ENCODE measurements at places on chromosomes 4 and X.
A peak's percentile ranks its signal among the peaks of the same experiment; 100 is the strongest.

DNA sequence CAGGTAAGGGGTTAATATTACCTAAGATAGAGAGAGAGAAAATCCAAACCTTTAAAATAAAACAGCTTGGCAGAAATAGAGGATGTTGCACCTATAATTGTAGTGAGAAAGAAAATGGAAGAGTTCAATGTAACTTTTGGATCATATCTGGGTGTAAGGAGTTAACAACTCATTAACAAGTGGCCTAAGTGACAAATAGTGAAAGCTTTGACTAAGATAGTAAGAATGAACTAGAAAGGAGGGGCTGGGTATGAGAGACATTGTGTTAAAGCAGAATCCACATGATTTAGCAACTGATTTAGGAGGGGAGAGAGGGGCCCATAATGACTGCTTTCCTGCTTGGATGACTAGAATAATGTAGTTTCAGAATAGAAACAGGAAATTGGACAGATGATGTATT is 761.0 kb downstream of the IL1RAPL1 start:
- no peak for DNase-seq
- H3K4me3 ChIP-seq = no peak overlapping the region
- H3K27ac ChIP-seq = no peak overlapping the region
- no peaks in the 10 kb centered on the region for H3K27me3 ChIP-seq

DNA sequence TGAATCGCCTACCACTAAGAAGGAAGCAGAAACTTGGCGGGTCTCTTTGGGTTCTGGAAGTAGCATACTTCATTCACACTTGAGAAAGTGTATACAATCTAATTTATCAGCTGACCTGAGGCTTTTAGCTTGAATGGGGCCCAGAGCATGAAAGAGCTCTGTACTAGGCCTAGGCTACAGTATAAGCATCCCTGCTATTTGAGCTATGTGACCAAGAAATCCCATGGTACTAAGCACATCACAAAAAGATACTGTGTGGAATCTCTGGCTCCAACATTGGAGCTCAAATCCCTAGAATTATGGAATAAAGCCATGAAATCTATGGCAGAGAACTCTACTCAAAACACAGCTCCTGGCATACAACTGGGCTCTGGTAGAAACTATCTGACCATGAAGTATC is 43.9 kb upstream of the CCDC149 start:
- peaks cover 6% of the 10 kb centered on the region for H3K27me3 ChIP-seq
- H3K36me3 ChIP-seq = peaks cover 4% of the 10 kb centered on the region
- no peak for DNase-seq
- H3K4me3 ChIP-seq = no peak overlapping the region

- H3K27ac ChIP-seq = no peak overlapping the region
- H3K36me3 ChIP-seq = no peaks in the 10 kb centered on the region
- H3K4me1 ChIP-seq = peaks cover 3% of the 10 kb centered on the region
- H3K27me3 ChIP-seq = peaks cover 10% of the 10 kb centered on the region
- DNase-seq = no peak
- H3K4me3 ChIP-seq = no peak overlapping the region
Measured at GRCh38 chr4:20666012-20666860, 34.0 kb upstream of the PACRGL start.

- peak overlapping the region; percentile 55 for H3K27ac ChIP-seq
- H3K4me3 ChIP-seq = no peak overlapping the region
- peaks cover 23% of the 10 kb centered on the region for H3K4me1 ChIP-seq
- no peaks in the 10 kb centered on the region for H3K27me3 ChIP-seq
- H3K36me3 ChIP-seq = no peaks in the 10 kb centered on the region
- no peak for DNase-seq
Measured at GRCh38 chr4:113300471-113300928, 251.0 kb downstream of the ANK2 start.

DNA sequence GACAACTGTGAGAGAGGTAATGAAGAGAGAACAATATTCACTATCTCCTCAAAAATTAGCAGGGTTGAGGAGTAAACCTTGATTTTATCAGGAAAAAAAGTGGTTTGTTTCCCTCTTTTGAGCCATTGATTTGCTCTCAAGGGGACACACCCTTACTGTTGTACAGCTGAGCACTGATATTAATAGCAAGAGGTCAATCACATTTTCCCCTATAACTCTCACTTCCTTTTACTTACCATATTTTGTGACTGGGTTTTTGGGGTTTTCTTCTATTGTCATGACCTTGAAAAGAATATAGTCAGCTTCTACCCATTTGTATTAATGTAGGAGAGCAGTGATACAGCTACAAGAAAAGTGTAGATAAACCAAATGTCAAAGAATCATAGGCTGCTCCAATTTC is 70.2 kb upstream of the LONRF3 start:
- H3K27ac ChIP-seq = no peak overlapping the region
- H3K27me3 ChIP-seq = peaks cover 7% of the 10 kb centered on the region
- DNase-seq = no peak

GRCh38 chrX:10014462-10015354 is 47.5 kb downstream of the CLDN34 start:
- DNase-seq = peak; percentile 95
- H3K4me3 ChIP-seq = peak overlapping the region; percentile 68
- H3K4me1 ChIP-seq = peaks cover 47% of the 10 kb centered on the region
- peaks cover 2% of the 10 kb centered on the region for H3K36me3 ChIP-seq
- peak overlapping the region; percentile 70 for H3K27ac ChIP-seq

GRCh38 chr4:153204728-153205648 is 745 bp downstream of the TRIM2 start:
- H3K4me3 ChIP-seq = peak overlapping the region; percentile 41
- no peaks in the 10 kb centered on the region for H3K27me3 ChIP-seq
- peak overlapping the region; percentile 49 for H3K27ac ChIP-seq
- no peaks in the 10 kb centered on the region for H3K36me3 ChIP-seq
- peaks cover 9% of the 10 kb centered on the region for H3K4me1 ChIP-seq

DNA sequence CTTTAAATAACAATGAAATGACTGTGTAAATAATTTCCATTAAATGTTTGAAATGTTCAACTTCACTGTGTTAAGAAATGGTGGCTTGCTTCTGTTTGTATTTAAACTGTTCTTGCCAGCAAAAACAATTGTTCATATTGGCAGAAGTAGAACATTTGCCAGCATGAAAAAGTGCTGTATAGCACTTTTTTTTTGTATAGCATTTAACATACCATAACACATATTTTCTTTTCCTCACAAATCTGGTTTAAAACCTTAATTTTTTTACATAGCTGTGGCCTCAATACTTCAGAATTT is 94.1 kb downstream of the COX18 start:
- H3K36me3 ChIP-seq = no peaks in the 10 kb centered on the region
- peaks cover 61% of the 10 kb centered on the region for H3K4me1 ChIP-seq
- H3K27ac ChIP-seq = peak overlapping the region; percentile 90
- no peak overlapping the region for H3K4me3 ChIP-seq

DNA sequence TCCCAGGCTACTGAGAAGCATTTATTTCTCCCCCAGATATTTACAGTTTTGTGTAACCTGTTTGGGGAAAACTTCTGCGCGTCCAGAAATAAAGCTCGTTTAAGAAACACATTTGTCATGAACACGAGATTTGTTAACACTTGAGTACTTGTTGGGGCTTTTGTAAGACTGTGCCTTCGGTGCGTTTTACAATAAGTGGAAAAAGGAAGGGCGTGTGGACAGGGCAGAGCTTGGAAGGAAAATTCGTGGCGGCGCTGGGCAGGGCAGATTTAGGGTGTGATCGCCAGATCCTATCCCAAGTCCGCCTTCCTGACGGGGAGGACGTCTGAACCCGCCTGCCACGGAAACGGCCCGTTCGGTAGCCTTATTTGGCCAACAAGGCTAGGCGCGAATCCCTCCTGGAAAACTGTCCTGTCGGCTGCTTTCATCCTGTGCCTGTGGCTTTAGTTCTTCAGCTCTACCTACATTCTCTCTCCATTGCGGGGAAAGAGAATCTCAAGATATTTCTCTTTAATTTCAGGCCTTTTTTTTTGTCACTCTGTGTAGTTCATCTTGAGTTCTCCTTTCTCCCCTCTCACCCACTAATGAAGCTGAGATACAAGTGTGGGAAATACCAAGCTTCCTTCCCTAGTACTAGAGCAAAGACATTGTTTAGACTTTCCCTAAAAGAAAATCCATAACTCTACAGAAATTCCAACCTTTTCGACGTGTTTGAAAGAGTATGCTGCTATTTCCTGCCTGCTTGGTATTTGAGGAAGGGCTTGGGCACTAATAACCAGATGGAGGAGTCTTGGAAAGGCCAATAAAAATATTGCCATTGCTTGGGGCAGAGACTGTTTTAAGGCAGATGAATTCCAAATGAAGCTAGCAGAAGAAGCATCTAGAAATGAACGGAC is 982 bp downstream of the PDLIM5 start:
- peak overlapping the region; percentile 93 for H3K27ac ChIP-seq
- peak overlapping the region; percentile 84 for H3K4me3 ChIP-seq
- no peaks in the 10 kb centered on the region for H3K27me3 ChIP-seq
- DNase-seq = peak; percentile 94
- peaks cover 51% of the 10 kb centered on the region for H3K4me1 ChIP-seq

DNA sequence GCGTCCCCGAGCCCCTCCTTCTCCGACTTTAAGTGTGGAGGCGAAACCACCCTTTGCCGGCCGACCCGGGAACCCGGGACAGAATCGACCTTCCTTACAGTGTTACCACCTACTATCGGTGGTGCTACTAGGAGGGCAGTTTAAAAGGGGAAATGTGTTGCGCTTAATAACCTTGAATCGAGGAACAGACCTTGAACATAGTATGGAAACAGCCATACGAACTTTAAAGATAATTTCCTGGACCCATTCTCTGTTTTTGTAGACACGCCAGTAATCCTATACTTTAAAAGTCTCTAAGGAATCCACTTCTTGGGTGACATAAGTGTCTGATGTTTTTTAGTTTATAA is 1.5 kb downstream of the ING2 start:
- peak overlapping the region; percentile 98 for H3K27ac ChIP-seq
- peak overlapping the region; percentile 89 for H3K4me3 ChIP-seq
- H3K4me1 ChIP-seq = peaks cover 32% of the 10 kb centered on the region
- no peak for DNase-seq
- peaks cover 8% of the 10 kb centered on the region for H3K36me3 ChIP-seq
- H3K27me3 ChIP-seq = no peaks in the 10 kb centered on the region

DNA sequence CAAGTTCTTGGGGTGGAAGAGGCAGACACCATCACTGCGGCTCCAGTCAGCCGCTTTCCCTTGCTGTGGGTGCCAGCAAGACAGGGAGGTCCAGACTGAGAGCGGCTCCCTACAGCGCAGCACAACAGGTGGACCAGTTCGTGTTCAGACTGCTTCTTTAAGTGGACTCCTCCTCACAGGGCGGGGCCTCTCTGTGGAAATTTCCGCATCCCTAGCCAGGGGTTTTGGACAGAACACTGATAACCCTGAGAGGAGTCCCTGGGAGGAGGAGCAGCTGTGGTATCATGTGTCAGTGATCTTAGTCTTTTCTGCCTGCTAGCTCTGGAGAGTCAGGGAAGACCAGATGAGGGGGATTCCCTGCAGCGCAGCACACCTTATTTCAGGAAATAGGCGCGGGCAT is 48.5 kb downstream of the MAGEC2 start:
- no peaks in the 10 kb centered on the region for H3K4me1 ChIP-seq
- H3K36me3 ChIP-seq = no peaks in the 10 kb centered on the region
- H3K4me3 ChIP-seq = no peak overlapping the region

DNA sequence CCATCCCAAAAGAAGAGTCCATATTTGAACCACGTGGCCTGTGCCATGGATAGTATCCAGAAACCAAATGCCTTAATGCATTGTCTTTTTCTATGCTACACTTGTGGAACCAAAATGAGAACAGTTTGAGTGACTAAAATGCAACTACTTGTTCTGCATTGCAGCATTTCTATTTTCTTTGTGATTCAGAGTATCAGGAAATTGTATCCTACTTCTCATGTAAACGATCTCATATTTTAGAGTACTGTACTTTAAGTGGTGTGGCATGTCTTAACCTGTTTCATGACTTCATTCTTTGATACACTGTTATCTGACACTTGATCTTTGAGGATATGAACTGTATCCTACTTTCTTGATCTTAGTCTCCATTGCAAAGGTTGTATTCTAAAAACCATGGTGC is 167.2 kb upstream of the WDR1 start:
- no peak overlapping the region for H3K4me3 ChIP-seq
- H3K4me1 ChIP-seq = peaks cover 6% of the 10 kb centered on the region
- no peak overlapping the region for H3K27ac ChIP-seq

DNA sequence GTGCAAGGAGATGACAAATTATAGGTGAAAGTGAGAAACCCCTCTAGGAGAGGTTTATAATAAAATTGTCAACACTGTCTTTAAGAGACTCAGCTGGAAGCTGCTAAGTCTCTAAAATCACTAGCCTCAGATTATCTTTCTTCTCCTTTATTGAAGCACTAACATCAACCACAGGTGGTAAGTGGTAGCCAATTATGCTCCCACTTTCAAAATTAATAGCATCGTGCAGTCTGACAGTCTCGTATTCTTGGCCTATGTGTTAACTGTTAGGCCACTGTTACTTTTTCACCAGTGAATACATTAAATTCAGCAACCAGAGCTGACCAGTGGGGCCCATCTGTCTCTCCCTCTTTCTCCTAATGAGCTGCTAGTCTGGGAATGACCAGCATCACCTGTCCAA is 674.1 kb downstream of the RAPGEF2 start:
- DNase-seq = no peak
- no peak overlapping the region for H3K27ac ChIP-seq
- no peak overlapping the region for H3K4me3 ChIP-seq
- H3K27me3 ChIP-seq = no peaks in the 10 kb centered on the region
- H3K4me1 ChIP-seq = no peaks in the 10 kb centered on the region

DNA sequence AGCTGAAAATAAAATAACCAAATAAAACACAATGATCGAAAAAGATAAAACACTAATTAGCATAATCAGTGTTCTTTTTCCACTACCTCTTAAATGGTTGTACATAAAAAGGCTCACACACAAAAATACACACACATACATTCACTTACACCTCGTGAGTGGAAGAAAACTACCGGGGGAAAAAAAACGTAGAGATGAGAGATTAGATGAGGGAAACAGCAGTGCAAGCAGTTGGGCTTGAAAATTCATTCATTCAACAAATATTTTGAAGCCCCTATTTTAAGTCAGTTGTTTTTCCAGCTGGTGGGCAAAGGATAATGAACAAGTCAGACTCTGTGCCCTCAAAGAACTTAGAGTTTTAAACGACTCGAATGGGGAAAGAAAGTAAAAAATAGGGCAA is 1.0 kb downstream of the TBCK start:
- no peak overlapping the region for H3K4me3 ChIP-seq
- H3K27me3 ChIP-seq = no peaks in the 10 kb centered on the region
- H3K36me3 ChIP-seq = no peaks in the 10 kb centered on the region
- DNase-seq = no peak

DNA sequence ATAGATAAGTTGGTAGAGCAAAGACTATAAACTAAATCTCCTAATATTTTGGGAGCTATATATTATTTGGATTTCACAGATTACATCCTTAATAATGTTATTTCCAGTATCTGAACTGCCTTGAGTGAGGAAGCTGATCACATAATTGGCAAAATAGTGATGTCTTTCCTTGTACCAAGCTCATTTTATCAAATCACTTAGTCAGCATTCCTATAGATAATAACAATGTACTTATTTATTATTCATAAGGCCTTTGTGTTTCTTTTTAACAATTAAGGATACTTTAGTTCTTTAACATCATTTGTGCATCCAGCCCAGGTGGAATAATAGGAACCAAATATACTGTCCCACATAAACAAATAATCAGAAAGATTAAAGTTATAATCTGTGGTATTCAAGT is 1093.6 kb downstream of the PCDH18 start:
- H3K36me3 ChIP-seq = no peaks in the 10 kb centered on the region
- H3K4me3 ChIP-seq = no peak overlapping the region
- H3K27ac ChIP-seq = no peak overlapping the region
- no peaks in the 10 kb centered on the region for H3K4me1 ChIP-seq
- no peaks in the 10 kb centered on the region for H3K27me3 ChIP-seq
- no peak for DNase-seq

- DNase-seq = peak; percentile 71
- H3K36me3 ChIP-seq = peaks cover 10% of the 10 kb centered on the region
- H3K27ac ChIP-seq = no peak overlapping the region
Measured at GRCh38 chr4:41744572-41745291, 3.8 kb downstream of the PHOX2B start.

All from chondrocyte (in vitro differentiated cells).